ENCODE measurements at places on chromosomes 4 and X.
A peak's percentile ranks its signal among the peaks of the same experiment; 100 is the strongest.

DNA sequence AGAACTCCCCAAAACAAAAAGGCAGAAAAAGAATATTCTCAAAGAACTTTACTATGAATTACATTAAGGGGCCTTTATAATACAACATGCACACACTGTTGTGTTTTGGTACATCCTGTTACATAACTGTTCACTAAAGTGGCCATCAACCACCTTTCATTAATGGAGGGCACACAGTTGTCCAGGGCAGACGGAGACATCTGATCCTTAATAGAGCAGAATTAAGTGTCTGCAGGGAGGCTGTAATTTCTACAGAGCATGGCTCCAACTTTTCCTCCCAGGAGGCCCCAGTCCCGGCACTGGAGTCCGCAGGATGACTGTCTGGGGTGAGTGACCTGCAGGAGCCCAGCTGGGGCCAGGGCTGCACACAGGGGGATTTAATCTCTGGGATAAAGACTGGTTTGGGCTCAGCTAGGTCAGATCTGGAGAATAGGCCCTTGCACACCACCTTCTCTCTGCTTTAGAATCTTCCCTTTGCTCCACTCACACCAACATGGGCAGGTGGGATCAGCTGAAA, 233.4 kb downstream of the MAML3 start:
- no peak for DNase-seq

GRCh38 chr4:83093060-83093640, 21.4 kb downstream of the PLAC8 start:
- DNase-seq, result no peak

DNA sequence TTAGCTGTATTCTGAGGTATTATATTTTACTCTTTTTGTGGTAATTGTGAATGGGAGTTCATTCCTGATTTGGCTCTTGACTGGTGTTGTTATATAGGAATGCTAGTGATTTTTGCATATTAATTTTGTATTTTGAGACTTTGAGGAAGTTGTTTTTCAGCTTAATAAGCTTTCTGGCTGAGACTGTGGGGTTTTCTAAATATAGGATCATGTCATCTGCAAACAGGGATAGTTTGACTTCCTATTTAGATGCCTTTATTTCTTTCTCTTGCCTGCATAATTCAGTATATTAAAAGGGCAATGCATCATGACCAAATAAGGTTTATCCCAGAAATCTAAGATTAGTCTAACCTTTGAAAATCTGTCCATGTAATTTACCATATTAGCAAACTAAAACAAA, 44.7 kb upstream of the EPGN start:
- DNase-seq, result no peak

GRCh38 chr4:17930256-17930655, 91.3 kb downstream of the LCORL start:
- no peak for DNase-seq

DNA sequence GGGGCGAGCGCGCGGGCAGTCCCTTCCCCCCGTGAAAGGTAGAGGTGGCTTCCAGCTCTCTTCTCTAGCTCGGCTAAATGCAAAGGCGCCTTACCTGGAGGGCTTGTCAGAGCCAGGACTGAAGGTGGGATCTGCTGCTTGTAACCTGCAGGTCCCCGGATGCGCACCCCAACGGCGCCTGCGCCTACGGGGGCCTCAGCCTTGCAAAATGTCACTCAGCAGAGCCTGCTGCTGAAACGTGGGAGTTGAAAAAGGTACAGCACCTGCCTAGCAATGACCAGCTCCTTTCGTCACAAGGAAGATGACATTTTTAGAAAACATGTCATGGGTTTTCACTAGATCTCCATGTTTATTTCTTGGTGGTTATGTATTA, 583 bp downstream of the ABHD18 start:
- DNase-seq, result peak; percentile 35

All from pons (tissue), 1 donor.